Right forelimb (tissue), 1 donor: ENCODE measurements at places on chromosomes 7 and 10.

- DNase-seq = no peak
Observed at GRCh38 chr7:104950754-104951153, 63.3 kb upstream of the KMT2E start.

DNA sequence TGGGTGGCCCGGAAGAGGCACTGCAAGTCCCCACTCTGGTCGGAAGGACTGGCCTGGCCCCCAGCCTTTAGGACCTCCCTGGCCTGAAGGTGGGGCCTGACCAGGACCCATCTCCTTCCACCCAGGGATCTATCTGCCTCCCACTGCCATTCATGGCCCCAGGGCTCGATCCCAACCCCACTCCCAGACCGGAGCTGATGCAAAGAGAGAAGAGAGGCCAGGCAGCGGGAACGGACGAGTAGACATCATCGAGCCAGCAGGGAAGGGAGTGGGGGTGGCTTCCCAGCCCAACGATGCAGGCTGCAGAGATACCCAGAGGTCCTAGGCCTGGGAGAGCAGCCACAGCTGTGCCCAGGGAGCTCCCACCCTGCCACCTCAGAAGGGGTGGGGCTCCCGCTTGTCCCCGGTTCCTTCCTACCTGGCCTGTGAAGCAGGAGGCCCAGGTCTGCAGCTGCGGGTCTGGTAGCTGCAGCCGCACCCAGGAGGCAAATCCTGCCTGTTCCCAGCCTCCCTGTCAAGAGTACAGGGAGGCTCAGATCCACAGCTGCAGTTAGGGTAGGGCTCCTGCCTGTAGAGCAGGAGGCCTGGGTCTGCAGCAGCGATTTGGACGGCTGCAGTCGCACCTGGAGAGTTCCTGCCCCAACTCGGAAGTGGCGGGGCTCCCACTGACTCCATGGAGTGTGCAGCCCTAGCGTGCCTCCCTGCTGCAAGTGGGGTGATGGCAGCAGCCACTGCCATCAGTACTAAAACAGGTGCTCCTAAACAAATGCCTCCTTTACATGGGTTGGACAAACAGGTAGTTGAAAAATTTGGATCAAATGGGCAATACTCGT lies 1151.0 kb upstream of the PHF14 start:
- no peak for DNase-seq

DNA sequence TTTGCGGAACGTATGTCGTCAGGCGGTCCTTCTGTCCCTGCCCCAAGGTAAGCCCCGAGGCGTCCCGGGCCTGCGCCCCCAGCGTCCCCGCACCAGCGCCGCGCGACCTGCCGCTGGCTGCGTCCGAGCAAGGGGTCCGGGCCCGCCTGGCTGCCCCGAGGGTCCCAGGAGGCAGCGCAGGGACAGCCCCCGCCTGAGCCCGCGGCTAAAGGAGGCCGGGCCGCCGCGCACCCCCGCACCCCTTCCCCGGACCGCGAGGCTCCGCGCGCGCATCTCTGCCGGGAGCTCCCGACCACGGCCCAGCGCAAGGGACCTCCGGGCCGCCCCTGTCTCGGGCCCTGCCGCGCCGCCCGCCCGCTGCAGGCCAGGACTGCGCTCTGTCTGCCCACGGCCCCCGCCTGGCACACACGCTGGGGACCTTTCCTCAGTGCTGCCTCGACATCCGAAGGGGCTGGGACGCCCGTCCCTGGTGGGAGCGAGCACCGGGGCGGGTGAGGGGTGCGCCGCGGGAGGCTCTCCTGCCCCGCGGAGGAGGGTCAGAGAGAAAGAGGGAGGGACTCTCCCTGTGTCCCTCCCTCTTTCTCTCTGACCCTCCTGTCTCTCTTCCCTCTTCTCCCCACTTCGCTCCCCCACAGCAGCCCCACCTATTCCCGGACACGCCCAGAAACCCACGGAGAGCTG lies 25.0 kb downstream of the SHH start:
- DNase-seq = no peak

DNA sequence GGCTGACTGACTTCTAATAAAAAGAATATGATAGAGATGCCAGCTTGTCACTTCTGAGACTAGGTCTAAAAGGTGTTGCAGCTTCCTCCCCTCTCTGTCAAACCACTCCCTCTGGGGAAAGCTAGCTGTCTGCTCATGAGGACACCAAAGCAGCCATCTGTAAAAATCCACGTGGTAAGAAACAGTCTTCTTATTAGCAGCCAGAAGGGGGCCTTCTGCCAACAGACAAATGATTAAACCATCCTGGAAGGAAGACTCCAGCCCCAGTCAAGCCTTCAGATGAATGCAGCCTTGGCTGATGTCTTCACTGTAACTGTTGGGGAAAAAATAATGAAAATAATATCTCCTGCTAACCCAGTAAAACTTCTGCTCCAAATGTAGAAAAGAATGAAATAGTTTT lies 41.9 kb upstream of the DAGLB start:
- no peak for DNase-seq

DNA sequence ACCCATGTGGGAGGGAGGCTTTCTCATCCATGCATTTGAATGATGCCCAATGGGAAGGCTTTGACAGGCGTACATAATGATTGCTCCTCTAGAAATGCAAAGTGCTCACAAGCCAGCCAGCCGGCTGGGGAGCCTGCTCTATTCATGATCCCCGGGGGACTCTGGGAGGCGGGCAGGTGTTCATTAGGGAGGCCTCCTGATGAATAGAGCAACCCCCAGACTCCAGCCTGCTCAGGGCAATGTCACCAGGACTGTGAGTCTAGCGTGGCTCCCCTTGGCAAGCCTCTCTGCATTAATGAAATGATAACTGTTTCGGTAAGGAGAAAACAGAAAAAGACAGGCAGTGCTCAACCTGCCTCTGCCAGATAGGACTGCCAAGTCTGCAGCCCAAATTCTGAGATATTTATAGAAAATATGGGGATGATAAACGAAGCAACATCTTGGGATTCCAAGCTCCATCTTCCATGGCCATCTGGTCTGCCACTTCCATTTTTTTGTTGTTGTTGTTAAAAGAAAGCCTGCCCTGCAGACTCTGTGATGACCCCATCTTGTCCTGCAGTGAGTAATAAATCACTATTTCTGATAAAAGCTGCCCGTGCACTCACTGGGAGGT lies 236.4 kb downstream of the PRPF18 start:
- no peak for DNase-seq

- DNase-seq = no peak
Observed at GRCh38 chr10:62492012-62492869, 118.1 kb downstream of the ZNF365 start.

- no peak for DNase-seq
Observed at GRCh38 chr7:144384555-144385245, 18.8 kb downstream of the NOBOX start.

DNA sequence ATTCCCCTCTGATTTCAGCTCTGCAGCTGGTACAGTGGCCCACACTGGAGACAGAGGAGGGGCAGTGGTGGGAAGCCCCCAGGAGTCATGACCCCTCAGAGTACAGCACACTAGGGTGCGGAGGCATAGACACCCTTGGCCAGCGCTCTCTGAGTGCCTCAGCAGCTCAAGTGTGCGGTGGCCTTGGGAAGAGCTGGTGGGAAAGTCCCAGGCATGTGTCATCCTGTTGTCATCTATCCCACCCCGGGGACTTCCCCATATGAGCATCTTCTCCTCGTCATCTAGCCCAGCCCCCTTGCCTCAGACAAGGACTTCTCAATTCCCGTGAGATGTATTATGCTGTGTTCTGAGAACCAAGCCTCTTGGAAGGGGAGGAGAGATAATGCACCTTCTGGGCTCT lies 15.6 kb upstream of the PPIF start:
- DNase-seq = no peak

DNA sequence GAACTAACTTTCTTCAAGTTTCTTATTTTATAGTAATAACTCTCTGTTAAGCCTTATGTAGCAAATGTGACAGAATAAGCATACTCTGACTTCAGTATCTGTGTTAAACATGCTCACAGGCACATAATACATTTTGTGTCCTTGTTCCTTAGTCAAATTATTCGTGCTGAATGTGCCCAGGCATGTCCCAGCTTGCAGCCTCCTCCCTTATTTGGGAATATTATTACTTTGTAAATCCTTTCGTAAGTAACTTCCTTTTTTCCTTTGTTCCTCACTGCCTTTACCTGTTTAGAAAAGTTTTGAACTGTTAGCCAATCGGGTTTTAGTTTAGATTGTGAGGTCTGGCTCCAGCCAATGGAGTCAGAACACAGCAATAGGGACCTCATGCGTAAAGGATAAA lies 46.9 kb downstream of the GALNT11 start:
- no peak for DNase-seq

DNA sequence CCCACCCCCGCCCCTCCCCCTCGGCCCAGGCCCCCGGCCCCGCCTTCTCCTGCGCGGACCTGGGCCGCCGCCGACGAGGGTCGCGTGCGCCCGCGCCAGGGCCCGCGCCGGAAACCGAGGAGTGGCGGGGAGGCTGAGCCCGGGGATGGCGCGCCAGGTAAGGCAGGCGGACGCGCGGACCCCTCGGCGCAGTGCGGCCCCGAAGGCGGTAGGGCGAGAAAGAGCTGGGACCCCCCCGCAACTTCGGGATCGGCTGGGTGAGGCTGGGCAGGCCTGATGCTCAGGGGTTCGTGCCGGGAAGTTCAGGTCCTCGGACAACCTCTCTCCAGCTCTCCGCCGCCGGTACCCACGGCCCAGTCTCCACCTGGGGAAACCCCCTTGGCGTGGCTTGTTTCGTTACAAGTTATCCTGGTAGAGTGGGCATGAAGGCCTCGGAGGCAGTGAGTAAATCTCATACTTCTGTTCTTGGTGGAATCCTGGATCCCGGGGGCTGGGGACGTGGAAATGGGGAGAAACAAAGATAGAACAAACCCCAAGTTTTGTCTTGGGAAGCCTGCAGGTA lies 58.4 kb downstream of the ZNF467 start:
- DNase-seq = no peak

- no peak for DNase-seq
Observed at GRCh38 chr7:87210506-87210905, 9.0 kb downstream of the TMEM243 start.

- no peak for DNase-seq
Observed at GRCh38 chr7:483656-484355, 35.8 kb downstream of the PDGFA start.

DNA sequence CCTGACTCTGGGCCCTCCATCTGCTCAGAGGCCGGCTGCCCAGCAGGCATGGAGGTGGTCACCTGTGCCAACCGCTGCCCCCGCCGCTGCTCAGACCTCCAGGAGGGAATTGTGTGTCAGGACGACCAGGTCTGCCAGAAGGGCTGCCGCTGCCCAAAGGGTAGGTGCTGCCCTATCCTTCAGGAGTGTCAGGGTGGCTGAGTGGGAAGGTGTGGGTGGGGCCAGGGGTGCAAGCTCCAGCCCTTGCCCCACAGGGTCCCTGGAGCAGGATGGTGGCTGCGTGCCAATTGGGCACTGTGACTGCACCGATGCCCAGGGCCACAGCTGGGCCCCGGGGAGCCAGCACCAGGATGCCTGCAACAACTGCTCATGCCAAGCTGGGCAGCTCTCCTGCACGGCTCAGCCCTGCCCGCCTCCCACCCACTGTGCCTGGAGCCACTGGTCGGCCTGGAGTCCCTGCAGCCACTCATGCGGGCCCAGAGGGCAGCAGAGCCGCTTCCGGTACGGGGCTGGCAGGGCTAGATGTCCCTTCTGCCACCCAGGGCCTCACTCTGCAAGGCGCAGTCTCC lies 17.5 kb upstream of the ZNF862 start:
- no peak for DNase-seq

- DNase-seq = no peak
Observed at GRCh38 chr7:69439636-69440325, 158.5 kb upstream of the AUTS2 start.

DNA sequence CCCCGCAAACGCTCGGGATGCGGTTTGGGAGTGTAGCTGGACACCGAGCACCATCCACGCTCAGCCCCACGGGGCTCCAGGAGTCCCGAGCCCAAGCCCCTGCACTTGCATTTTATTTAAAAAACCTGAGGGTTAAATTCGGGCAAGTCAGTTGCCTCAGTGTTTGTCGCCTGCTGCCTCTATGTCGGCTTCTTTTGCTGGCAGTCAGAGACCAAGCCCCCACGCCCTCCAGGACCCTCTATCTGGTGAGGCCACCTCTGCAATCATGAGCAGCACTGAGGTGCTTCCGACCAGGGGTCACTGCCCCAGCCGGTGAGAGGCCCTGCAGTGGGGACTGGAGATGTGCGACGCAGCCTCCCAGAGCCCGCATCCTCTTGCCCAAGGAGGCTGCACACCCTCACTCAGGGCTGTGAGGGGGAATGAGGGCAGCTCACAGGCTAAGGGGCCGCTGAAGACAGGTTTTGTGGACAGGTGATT lies 13.3 kb upstream of the ZNF273 start:
- DNase-seq = no peak

DNA sequence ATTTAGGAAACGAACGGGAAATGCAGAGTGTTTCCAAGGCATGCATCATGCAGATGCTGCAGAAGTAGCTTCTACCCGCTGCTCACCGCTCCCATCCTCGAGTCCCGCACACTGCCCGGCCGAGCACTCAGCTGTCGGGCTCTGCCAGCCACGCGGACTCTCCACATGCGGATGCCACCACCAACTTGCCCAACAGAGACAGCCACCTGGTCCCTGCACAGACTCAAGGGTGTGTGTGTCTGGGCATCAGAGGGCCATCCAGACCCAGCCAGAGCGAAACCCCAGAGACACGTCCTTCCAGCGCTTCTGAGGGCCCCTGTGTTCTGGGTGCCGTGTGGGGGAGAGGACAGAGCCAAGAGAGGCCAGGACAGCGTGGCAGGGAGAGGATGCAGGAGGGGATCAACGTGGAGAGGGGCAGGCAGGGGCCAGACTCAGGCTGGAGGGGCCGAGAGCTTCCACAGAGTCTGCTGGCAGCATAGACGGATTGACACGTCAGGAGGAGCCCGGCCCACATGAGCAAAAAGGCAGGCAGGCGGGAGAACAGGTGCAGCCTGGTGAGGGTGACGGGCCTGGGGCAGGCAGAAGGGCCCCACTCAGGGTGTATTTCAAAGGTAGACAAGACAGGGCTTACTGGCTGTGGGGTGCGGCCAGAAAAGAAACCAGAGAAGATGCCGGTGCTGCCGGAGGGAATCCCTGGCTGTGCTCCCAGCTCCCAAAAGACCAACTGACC lies 18.3 kb downstream of the GPER1 start:
- no peak for DNase-seq

GRCh38 chr7:85234730-85235129 lies 47.9 kb upstream of the SEMA3D start:
- no peak for DNase-seq

GRCh38 chr7:108452707-108453106 lies 3.5 kb downstream of the NRCAM start:
- no peak for DNase-seq

GRCh38 chr10:78319841-78320240 lies 286.2 kb downstream of the RPS24 start:
- peak; percentile 23 for DNase-seq

DNA sequence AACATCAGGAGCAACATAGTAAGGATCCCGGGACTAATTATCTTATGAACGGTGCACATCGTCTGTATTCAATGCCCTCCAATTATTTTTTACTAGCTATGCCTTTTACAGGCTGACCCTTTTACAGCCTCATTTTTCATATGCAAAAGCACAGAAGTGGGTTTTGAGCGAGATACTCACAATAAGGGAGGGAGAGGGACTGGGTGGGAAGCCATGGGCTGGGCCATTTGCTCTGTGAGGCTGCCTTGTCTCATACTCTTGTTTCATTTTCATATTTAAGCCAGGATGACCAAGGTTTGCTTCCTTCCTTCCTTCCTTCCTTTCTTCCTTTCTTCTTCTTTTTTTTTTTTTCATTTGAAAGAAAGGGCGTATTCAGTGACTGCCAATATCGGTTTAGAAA lies 259.3 kb downstream of the TRIL start:
- DNase-seq = no peak
